Sciatic nerve (tissue), 2 donors: ENCODE measurements at places on chromosomes 3 and 15. TPM values are rescaled to one million over a fixed set of nuclear protein-coding genes. Genes with fewer than 3 reads are reported as not detected.

- DNase-seq = no peak
Observed at GRCh38 chr15:79051941-79052731, 38.4 kb downstream of the RASGRF1 start.

GRCh38 chr3:160195106-160195505 is 30.1 kb upstream of the C3orf80 start:
- no peak for DNase-seq

- DNase-seq = no peak
Observed at GRCh38 chr15:97525809-97526208, 434.7 kb upstream of the ARRDC4 start.

- DNase-seq = no peak
Observed at GRCh38 chr3:141840737-141841544, 35.5 kb upstream of the ATP1B3 start.

RGMA gene
- total RNA-seq = 47.1 TPM

DNA sequence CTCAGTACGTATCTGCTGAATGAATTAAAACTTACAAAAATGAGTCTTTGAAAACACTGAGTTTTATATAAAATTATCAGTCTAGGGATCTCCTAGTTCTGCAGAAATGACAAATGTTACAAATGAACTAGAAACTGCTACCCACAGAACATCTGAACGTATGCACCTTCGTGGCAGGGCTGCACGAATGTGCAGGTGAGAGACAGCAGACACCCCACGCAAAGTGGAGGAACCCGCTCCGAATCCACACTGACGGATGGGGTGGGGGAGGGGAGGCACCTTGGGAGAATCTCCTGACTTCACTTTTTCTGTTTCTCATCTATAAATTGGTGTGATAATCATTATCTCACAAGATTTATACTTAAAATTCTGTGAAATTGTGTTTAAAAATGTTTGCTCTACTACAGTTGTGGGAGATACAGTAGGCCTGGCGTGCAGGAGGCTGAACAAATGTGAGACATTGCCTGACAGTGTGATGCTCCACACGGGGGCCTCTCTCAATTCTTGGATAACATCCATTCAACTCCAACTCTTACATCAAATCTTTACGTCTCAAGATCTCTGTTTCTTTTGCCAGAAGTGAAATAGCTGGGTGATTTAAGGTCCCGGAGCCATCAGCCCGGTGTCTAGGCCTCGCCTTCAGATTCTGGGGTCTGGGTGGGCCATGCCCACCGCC is 86.9 kb downstream of the ATP10A start:
- no peak for DNase-seq

GRCh38 chr3:185311991-185312390 is 50.9 kb upstream of the MAP3K13 start:
- DNase-seq = no peak
